ENCODE measurements at places on chromosomes 16 and 17.

GRCh38 chr17:27651411-27652345 is 20.7 kb downstream of the LGALS9 start:
- peak; percentile 78 for DNase-seq

DNA sequence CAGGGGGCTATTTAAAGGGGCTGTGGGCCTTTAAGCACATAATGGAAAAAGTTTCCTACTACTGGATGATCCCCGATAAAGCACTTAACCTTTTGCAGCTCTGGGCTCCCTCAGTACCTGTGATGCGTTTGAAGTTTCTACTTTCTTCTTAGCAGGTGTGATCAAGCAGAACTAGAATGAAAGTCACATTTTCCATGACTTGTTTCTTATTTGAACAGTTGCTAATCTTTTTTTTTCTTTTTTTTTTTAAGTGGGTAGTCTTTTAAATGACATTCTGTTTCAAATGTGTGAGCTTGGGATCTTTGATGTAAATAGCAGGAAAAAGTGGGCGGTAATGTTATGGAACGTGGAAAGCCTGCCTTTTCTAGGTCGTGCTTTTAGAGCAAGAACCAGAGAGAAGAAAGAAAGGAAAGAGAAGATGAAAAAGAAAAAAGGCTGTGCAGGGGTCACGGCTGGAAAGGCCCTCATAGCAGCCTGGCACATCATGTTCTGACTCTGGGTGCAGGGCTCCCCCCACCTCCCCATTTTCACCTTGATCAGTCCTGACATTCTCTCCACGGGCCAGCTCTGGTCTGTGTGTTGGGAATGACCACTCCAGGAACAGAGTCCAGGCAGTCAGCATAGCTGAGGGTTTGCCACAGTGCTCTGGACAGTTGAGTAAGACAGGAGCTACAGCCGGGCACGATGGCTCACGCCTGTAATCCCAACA is 150.6 kb downstream of the CLEC16A start:
- DNase-seq = no peak

GRCh38 chr17:32461853-32462617 is 17.7 kb downstream of the PSMD11 start:
- DNase-seq = peak; percentile 73

GRCh38 chr17:79147746-79148506 is 73.3 kb downstream of the ENGASE start:
- DNase-seq = no peak

GRCh38 chr17:49063652-49064051 is 66.5 kb downstream of the IGF2BP1 start:
- DNase-seq = no peak

DNA sequence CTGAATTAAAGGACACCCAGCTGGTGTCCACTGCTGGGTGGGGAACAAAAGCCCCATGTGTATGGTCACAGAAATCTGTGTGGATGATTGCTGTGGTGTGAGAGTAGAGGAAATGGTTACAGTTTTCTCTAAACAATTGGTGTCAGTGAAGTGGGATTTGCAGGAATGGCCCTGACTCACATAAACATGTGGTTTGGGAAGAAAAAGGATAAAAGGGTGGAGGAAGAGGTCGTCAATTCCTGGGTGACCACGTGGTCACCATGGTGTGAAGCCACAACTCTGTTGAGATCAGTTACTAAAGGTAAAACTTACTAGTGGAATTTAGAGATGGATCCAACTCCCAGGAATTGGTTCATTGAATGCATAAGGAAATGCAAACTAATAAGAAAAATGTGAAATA is 3.6 kb upstream of the TUBG2 start:
- DNase-seq = no peak

GRCh38 chr17:45341533-45342158 is 24.8 kb upstream of the MAP3K14 start:
- DNase-seq = peak; percentile 98

DNA sequence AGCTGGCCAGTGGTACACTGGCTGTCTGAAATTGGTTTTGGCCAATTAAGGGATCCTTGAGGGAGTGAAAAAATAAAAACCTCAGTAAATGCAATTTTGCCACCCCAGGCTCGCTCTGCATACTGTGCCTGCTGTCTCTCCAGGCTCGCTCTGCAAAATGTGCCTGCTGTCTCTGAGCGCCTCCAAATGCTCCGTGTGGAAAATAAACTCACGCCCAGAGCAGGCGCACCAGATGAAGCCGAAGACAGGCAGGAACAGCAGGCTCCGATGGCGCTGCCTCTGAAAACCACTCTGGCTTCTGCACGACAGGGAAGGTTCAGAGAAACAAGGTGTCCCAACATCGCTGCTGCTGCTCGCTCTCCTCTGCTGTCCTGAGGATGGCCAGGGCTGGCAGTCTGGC is 29.1 kb downstream of the SNN start:
- no peak for DNase-seq

DNA sequence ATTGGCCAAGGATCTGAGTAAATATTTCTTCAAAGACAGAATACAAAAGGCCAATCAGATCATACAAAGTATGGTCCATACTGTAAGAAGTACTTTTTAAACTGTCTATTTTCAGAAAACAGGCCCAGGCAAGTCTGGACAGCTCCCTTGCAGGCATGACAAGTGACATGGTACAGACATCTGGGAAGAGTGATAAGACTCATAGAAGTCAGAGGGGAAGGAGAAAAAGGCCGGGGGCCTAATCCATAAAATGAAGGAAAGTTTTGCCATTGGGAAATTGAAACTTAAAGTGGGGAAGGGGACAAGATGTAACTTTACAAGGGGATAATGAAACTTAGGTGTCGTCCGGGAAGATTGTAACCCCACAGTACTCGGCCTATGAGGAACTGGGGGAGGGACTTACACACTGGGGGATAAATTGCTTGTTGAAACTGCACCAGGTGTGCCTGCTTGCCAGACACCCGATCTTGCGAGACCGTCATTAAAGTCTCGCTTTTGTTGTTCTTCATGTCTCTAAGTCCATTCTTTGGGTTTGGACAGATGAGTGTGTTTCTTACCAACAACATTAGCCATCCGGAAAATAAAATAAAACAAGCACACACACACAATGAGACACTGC is 684.0 kb downstream of the CDH11 start:
- peak; percentile 4 for DNase-seq

DNA sequence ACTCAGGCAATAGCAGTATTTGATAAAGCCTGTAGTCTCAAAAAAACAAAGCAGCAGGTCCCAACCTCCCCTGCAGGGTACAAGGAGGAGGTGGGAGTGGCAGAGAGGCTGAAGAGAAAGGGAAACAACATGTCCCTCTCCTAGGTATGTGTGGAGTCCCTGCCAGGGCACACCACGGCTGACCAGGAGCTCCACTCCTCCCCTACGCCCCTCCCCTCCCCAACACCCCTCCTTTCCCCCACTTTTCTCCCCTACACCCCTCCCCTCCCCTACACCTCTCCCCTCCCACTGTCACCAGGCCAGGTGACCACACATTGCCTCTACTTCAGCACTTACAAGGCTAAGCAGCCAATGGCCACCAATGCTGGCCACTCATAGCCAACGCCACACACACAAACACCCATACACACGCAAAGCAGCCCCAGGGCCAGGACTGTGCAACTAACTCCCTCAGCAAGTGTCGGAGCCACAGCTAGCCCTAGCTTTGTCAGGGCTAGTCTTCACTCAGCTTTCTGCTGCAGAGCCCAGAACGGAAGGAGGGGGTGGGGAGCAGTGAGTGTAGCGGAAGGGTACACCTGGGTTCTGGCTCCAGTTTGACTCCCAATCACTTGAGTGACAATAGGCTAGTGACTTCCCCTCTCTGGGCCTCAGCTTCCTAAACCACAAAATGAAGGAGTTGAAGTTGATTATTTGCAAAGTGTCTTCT is 8.2 kb downstream of the CAVIN1 start:
- no peak for DNase-seq

DNA sequence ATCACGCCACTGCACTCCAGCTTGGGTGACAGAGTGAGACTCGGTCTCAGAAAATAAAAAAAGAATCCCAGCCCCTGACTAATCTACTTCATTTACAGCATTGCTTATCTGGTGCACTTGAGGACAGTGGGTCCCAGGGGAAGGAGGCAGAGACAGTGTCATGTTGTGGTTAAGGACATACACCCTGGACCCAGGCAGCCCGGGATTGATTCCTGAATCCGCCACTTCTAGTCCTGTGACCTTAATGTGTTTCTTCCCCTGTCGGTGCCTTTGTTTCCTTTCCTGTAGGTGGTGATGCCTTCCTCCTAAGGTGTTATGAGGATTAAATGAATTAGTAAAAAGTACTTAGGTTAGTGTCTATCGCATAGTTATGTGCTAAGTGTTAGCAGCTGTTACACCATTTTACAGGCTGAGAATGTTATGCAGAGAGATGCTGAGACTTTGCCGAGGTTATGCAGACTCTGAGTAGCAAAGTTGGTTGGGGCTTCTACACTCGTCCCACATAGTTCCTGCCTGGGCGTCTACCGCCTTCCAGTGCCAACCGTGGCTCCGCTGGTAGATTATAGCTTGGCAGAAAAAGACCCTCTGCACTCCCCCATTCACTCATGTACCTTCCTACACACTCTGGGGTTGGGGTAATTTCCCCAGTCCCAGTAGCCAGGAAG is 74.8 kb downstream of the RAB11FIP4 start:
- no peak for DNase-seq

- no peak for DNase-seq
Measured at GRCh38 chr16:52113533-52114183, 433.3 kb downstream of the TOX3 start.

GRCh38 chr17:6299275-6299674 is 135.6 kb downstream of the AIPL1 start:
- no peak for DNase-seq

DNA sequence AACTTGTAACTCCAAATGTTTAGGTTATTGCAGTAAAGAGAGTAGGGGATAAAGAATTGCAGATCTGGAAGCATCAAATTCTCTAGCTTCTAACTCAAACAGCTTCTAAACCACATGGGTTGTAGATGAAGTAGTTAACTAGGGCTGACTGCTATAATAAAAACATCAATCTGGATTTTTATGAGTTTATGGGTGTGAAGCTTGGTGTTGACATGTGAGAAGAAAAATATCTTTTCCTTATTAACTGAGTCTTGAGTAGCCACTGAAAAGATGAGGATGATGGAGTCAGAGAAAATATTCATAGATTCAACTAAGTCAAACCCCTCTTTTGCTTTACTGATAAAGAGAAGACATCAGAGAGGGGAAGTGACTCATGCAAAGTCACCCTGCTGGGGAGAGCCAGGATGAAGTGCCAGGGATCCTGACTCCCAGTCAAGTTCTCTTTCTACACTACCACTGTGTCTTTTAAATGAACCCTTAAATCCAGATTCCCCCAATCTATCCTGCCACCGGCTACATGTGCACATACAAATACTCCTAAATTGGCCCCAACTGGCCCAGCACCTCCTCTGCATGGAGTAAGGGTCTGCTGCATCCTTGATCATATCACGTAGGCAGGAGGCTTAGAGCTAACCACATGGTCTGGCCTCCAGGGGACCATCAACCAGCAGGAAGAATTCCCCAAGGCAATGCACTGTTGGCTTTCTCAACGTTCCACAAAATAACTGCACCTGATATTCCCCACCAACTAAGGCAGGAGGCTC is 264.0 kb upstream of the CCL2 start:
- no peak for DNase-seq

DNA sequence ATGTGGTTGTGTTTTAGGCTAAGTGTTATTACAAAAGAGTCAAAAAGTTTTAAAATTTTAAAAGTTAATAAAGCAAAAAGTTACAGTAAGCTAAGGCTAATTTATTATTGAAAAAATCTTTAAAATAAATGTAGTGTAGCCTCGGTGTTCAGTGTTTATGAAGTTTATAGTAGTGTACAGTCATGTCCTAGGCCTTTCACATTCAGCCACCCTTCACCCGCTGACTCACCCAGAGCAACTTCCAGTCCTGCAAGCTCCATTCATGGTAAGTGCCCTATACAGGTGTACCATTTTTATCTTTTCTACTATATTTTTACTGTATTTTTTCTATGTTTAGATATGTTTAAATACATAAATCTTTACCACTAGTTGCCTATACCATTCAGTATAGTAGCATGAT is 98.5 kb upstream of the RPRML start:
- no peak for DNase-seq

- no peak for DNase-seq
Measured at GRCh38 chr17:60749050-60749449, 71.4 kb downstream of the BCAS3 start.

DNA sequence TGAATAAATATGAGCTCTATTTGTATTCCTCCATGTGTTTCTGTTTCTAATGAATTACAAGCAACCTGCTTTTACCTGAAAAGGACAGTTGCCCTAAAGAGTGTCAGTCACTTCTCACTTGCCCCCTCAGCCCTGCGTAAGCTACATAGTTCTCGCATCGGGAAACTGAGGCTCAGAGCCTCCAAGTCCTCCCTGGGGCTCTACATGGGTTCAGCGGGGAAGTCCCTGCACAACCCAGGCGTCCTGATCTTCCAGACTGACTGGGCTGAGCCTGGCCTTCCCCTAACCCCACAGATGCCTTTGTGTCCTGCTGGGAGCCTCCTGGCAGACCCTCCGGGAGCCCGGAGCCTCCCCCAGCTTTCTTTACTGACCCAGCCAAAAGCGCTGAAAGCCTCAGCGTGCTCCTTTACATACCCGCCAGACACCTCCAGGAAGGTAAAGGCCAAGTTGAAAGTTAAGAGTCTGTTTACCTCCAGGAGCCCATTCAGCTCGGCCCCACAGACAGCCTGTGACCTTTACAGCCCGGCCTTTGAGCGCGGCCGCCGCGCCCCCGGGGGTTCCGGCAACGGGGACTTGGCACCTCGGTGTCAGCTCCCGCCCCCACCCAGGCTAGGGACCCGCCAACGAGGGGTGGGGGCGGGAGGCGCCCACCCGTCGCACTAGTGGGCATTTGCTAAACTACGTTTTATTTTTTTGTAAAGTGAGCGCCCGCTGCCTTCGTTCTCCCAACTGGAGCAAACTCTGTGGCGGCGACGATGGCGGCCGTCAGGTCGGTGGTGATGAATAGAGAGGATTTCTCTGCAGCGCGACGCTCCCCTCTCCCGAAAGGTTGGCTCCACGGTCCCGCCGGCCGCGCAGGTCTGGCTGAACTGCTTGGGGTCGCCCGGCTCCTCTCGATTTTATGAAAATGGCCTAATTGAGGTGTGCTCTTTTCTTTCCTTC is 4.4 kb upstream of the HOXB13 start:
- DNase-seq = no peak

DNA sequence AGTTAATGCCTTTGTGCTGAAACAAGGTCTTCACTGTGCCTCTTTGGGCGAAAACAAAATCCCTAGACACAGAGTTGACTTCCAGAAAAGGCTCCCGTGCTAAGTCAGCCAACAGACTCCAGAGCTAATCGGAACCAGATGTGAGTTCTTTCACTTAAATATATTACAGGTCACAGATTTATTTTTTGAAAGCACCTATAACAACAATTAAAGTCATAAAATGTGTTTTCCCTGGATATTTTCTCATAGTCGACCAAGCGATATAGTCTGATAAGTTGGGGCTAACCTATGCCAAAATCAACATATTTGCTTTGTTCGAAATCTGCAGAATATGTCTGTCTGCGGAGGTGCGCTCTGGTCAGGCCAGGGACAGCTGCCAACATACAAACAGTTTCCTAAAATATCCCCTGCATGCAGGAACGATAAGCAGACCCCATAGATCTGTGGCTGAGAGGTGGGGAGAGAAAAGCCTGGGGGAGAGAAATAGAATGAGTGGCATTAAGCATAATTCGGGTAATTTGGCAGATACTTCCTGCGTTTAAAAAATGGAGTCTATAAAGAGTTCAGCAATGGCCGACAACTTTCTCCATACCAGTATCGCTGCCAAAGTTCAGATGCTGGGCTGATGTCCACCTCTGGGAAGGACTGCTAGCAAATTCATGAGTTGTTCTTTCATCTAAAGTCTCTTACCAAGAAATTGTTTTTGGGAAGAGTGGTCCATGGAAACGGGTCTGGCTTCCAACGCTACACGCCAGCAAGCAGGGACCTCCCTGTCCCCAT is 50.8 kb upstream of the MYH10 start:
- DNase-seq = no peak

GRCh38 chr17:55284944-55285339 is 20.2 kb downstream of the HLF start:
- DNase-seq = no peak
